ENCODE measurements at places on chromosomes 4 and X.

GRCh38 chrX:35444671-35445355 lies 353.3 kb upstream of the MAGEB16 start:
- H3K27ac ChIP-seq = no peak overlapping the region
- no peaks in the 10 kb centered on the region for H3K4me1 ChIP-seq
- DNase-seq = no peak
- no peaks in the 10 kb centered on the region for H3K36me3 ChIP-seq
- H3K27me3 ChIP-seq = no peaks in the 10 kb centered on the region

GRCh38 chr4:3091464-3091863 lies 17.0 kb downstream of the HTT start:
- peaks cover 4% of the 10 kb centered on the region for H3K4me1 ChIP-seq
- H3K27ac ChIP-seq = no peak overlapping the region
- H3K4me3 ChIP-seq = no peak overlapping the region
- H3K27me3 ChIP-seq = no peaks in the 10 kb centered on the region

DNA sequence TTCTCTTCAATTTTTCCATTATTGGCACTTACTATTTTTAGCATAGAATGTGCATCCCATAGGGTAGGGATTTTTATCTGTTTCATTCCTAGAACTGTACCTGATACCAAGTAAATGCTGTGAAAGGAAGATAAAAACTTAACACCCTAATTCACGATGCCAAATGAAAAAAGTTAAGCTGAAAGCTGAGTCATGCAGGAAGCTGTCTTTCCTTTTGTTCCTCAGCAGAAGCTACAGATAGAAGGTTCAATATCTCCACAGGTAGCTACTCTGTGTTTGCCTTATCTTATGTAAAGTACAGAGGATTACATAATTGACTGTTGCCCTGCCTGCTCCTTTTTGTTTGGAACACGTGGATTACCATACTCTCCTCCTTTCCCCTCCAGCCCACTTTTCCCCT lies 77.0 kb downstream of the LRP2BP start:
- no peak overlapping the region for H3K27ac ChIP-seq
- H3K27me3 ChIP-seq = no peaks in the 10 kb centered on the region
- H3K36me3 ChIP-seq = peaks cover 46% of the 10 kb centered on the region
- DNase-seq = no peak
- no peak overlapping the region for H3K4me3 ChIP-seq
- peaks cover 2% of the 10 kb centered on the region for H3K4me1 ChIP-seq

DNA sequence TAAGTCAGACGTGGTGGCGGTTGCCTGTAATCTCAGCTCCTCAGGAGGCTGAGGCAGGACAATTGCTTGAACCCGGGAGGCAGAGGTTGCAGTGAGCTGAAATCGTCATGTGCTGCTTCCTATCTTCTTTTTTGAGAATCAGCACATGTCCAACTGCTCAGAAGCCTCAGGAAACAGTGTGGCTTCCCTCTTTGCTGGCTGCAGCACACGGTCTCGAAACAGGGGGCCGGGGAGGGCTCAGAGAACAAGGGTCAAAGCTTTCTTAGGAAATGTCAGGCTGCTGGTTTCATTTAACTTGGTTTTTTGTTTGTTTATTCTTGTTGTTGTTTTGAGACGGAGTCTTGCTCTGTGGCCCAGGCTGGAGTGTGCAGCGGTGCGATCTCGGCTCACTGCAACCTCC lies 31.3 kb downstream of the CRLF2 start:
- no peaks in the 10 kb centered on the region for H3K27me3 ChIP-seq
- no peak overlapping the region for H3K4me3 ChIP-seq
- H3K4me1 ChIP-seq = peaks cover 7% of the 10 kb centered on the region
- no peak overlapping the region for H3K27ac ChIP-seq
- no peaks in the 10 kb centered on the region for H3K36me3 ChIP-seq

- H3K4me3 ChIP-seq = no peak overlapping the region
Observed at GRCh38 chr4:14607578-14607977, 394.7 kb upstream of the CPEB2 start.

DNA sequence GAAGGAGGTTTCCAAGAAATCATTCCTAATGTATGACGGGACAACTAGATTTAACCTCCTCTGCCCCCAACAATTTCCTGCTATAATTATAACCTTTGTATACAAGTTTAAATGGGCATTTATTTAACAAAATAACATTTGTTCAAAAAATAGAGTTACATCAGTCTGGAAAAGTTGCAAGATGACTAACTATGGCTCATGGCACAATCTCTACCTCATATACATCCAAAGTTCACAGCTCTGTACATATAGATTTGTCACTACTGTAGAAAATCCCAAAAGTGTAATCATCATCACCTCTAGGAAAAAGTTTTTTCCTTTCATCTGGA lies 3.8 kb upstream of the RPS6KA3 start:
- H3K4me1 ChIP-seq = peaks cover 11% of the 10 kb centered on the region
- H3K27ac ChIP-seq = no peak overlapping the region
- no peak overlapping the region for H3K4me3 ChIP-seq

DNA sequence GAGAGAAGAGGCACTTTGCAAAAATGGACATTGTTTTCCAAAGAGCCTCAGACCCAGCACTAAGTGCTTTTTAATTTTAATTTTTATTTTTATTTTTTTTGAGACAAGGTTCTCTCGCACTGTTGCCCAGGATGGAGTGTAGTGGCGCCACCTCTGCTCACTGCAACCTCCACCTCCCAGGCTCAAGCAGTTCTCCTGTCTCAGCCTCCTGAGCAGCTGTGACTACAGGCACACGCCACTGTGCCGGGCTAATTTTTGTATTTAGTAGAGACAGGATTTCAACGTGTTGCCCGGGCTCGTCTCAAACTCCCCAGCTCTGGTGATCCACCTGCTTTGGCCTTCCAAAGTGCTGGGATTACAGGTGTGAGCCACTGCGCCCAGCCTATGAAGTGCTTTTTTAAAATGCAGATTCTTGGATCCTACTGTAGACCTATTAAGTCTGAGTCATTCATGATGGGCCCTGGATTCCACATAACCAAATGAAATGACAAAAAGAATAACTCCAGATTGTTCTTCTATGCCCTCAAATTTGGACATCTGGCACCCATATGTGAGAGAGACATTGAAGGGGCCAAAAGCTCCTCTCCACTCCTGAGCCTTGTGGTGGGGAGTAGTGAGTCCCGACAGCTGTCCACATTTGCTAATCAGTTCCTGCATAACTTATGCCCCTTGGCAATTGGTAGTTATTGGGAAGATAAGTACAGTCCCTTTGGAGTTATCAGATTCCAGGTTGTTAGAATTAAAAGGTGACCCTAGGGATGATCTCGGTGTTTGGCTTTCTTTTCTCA lies 3.6 kb downstream of the NOCT start:
- peaks cover 42% of the 10 kb centered on the region for H3K4me1 ChIP-seq
- no peak overlapping the region for H3K27ac ChIP-seq
- no peaks in the 10 kb centered on the region for H3K27me3 ChIP-seq
- no peaks in the 10 kb centered on the region for H3K36me3 ChIP-seq

GRCh38 chr4:93216646-93217045 lies 611.9 kb upstream of the ATOH1 start:
- H3K4me3 ChIP-seq = no peak overlapping the region
- no peak for DNase-seq
- H3K36me3 ChIP-seq = no peaks in the 10 kb centered on the region
- H3K27me3 ChIP-seq = no peaks in the 10 kb centered on the region

Data from mesothelial cell of epicardium (in vitro differentiated cells).